ENCODE measurements at places on chromosomes 6 and 20. TPM values are rescaled to one million over a fixed set of nuclear protein-coding genes. Genes with fewer than 3 reads are reported as not detected.

- DNase-seq: peak; percentile 48
Measured at GRCh38 chr6:117483645-117484016, 1.2 kb downstream of the DCBLD1 start.

- DNase-seq: peak; percentile 28
Measured at GRCh38 chr6:34602318-34603111, 46.4 kb upstream of the SPDEF start.

DNA sequence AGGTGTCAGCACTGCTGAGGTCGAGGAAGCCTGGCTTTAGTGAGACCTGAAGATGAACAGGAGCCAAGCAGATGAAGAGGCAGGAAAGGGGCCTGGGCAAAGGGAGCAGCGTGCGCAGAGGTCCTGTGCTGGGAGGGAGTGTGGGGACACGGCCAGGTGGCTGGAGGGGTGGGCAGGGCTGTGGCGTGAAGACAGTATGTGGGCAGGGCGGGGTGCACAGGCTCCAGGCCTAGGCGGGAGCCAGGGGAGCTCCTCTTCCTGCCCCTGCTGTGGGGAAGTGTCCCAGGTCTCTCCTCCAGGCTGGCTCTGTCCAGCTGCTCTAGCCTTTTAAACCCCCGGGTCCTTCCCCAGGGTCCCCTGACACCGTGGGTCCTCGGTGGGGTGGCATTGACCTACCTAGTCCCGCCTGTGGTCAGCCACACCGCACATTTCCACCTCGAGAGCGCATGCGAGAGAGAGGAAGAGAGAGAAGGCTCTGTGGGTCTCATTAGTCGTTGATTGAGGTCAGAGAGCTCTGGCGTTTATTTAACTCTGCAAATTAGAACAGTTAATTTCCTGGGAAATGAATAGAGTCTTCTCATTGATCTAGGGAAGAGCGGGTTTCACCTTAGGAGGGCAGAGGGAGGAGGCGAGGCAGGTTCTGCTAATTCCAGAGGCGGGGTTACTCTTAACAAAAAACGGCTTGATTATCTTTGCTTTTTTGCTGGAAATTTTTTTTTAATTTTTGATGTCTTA lies 68.8 kb downstream of the CDH4 start:
- DNase-seq: no peak

DNA sequence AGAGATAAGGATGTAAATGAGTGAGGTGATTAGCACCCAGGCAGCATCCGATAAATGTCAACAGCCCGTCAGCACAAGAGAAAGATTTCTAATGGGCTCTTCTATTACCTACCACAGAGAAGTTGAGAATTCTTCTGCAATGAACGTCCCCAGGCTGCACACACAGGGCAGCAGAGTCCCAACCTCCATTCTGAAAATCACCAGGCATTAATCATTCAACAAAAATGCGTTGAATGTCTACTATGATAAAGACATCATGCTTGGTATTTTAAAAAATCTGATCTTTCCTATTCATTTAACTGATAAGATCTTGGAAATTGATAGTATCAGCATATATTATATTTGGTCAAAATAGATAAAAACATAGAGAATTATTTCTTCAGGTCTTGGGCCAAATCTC lies 59.5 kb upstream of the VGLL2 start:
- no peak for DNase-seq

- no peak for DNase-seq
Measured at GRCh38 chr6:39577446-39578165, 147.6 kb downstream of the KIF6 start.

DNA sequence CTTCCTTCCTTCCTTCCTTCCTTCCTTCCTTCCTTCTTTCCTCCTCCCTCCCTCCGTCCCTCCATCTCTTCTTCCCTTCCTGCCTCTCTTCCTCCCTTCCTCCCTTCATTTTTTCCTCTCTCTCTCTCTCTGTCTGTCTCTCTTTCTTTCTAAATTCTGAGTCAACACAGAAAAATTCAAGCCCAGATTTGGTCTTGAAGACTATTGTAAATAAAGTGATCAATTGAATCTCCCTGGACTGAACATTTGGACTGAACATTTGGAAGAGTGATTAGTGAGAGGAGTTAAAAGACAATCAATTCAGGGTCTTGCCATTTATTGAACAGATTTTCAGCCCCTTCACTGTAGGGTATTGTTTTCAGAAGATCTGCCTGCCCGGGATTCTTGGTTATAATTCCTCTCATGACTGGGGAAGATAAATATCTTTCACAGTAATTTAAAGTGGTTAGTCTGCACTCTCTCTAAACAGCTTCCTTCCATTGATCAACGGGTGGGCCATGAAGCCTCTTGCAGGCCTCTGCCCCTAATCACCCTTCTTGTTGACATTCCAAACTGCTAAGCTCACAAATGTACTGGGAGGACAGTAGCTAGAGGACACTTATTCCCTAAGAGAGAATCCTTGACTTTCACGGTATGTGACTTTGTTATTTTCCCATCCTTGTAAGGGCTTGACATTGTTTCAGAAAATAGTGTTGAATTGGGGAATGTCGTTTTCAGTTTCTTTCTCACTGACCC lies 101.7 kb upstream of the BMP2 start:
- DNase-seq: no peak

GRCh38 chr6:56594699-56595098 lies 48.0 kb downstream of the DST start:
- no peak for DNase-seq

DNA sequence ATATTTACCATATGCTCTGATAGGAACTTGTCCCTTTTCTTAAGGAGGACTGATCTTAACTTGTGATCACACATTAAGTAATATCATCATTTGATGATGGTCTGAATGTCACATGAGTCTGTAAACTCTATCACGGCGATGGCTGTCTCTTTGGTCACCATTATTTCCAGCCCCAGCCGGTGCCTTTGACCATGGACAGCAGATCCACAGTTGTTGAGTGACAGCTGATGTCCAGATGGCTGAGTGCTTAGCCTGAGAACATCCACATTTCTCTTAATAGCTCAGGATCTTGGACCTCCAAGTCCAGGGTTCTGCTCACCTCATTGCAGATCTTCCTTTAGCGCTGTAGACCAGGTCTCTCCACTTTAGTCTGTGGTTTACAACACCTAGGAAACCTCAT lies 171.0 kb downstream of the TBC1D7 start:
- DNase-seq: no peak

DNA sequence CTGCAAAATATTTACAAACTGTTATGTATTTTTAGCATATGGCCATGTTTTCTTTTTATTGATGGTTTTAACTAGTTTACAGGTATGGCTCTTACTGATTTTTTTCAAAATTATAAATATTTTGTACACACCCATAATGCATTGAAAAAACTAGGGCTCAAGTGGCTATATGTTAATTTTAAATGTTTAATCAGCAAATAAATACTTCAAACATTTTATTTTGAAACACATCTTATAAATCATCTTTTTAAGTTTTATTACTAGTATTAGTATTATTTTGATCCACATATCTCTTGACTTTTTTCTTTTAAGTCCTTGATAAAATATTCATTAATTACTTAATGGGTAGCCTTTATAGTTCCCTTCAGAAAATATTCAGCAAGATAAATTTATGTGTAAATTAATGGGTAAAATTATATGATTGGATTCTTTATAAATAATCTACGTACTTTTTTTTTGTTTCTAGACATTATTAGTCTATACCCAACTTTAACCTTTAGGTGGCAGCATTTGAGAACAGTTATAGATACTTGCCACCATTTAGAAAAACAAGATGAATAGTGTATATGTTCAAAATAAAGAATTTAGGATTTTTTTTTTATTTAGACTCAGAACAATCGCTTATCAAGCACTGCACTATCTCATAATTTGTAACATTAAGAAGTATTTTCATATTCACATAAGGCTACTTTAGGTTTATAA lies 241.9 kb downstream of the ADGRB3 start:
- DNase-seq: peak; percentile 4

GRCh38 chr6:88381289-88381642 lies 215.1 kb upstream of the CNR1 start:
- DNase-seq: no peak

DNA sequence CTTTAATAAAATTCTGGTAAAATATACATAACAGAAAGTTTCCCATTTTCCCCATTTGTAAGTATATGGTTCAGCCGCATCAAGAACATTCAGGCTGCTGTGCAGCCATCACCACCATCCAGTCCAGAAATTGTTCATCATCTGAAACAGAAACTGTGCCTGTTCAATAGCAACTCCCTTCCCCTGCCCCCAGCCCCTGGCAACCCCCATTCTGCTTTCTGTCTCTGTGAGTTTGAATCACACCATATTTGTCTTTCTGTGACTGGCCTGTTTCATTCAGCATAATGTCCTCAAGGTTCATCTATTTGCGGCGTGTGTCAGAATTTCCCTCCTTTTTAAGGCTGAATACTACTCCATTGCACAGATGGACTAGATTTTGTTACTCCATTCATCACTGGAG lies 19.1 kb downstream of the VSTM2L start:
- no peak for DNase-seq

The C6orf132 gene
- 0.72 TPM for total RNA-seq

The ADGRF4 gene
- total RNA-seq: not detected

The SLC24A3 gene
- total RNA-seq: not detected

The POU5F1 gene
- total RNA-seq: not detected

The SGK2 gene
- total RNA-seq: not detected

The UST gene
- 14.4 TPM for total RNA-seq

Measured in IMR-90 (cell line).